Stimulated activated CD4-positive, alpha-beta T cell treated with anti-CD3 and anti-CD28 coated beads, Interleukin-1b, Interleukin-23, amount 100 ng/mL, for 1 hour (primary cell): ENCODE measurements at places on chromosomes 6 and 20.

DNA sequence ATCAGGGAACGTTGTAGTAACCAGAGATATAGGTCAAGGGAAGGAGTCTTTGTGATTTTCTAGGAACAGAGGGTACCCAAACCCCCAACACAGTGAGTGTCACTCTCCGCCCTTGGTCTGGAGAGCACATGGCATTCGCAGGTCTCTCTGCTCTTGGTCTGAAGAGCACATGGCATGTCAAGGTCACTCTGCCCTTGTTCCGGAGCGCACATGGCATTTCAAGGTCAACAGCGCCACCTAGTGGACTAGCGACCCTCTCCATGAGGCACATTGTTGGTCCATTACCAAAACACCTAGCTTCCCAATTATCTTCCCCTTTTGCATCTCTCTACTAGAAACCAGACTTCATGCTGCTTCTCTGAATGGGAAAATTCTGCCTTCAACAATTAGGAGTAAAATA is 260.0 kb downstream of the C6orf118 start:
- no peak for DNase-seq

- DNase-seq: no peak
Measured at GRCh38 chr6:16677458-16677857, 83.8 kb downstream of the ATXN1 start.

DNA sequence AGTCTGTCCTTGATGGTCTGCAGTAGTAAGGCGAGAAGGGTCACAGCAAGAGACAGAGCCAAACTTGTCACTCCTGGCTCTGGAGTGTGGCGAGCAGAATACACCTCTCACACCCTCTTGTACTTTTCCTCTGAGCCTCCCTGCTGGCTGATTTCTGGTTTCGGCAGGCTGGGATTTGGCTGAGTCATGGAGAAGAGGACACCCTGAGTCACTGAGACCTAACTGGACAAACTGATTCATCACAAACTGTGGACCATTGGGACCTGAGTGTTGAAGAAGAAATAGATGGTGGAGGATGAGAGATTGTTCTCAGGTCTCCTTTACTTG is 101.7 kb downstream of the F13A1 start:
- DNase-seq: no peak

DNA sequence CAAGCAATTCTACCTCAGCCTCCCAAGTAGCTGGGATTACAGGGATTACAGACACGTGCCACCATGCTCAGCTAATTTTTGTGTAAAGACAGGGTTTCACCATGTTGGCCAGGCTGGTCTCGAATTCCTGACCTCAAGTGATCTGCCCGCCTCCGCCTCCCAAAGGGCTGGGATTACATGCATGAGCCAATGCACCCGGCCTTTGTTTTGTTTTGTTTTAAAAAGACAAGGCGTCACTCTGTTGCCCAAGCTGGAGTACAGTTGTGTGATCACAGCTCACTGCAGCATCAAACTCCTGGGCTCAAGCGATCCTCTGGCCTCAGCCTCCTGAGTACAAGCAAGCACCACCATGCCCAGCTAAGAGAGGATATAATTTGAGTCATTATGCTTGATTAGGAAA is 5.4 kb downstream of the SERINC3 start:
- DNase-seq: no peak

DNA sequence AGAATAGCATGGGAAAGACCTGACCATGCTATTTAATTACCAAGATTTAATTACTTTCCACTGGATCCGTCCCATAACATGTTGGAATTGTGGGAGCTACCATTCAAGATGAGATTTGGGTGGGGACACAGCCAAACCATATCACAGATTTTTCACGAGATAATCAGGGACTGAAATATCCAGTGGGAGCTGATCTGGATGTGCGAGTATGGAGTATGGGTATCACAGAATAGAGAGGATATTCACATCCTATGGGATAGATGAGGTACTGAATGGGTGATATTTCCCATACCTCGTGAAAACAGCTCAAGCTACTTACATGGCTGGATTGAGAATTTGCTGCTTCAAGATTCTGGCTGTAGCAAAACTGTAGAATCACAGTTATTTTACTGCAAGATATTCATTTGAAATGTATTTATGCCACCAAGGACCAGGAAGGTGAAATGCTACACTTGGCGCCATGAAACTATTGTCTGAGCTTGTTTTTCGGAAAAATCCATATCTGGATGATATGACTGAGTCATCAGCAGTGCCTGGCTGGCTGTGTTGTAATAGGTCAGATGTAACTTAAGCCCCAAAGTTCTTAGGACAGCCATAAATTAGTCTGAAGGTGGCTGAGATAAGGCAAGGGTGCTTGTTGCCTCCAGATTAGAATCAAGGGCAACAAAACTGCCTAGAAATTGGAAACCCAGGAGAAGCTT is 29.8 kb downstream of the KCNS1 start:
- DNase-seq: no peak

DNA sequence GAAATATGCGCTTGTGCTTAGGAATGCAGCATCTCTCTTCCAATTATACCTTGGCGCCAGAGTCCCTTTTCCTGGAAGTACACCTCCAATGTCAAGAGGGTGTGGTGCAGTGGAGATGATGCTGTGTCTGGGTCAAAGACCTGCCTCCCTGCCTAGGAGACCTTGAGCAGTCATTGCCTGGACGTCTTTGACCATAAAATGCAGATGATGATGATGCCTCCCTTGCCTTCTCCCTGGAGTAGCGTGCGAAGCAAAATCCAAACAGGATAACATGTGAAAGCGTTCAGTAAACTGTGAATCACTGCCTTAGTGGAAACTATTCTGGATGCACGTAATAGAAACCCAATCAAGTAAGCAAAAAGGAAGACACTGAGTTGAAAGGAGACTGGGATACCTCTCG is 97.4 kb upstream of the ARMC2 start:
- DNase-seq: no peak

DNA sequence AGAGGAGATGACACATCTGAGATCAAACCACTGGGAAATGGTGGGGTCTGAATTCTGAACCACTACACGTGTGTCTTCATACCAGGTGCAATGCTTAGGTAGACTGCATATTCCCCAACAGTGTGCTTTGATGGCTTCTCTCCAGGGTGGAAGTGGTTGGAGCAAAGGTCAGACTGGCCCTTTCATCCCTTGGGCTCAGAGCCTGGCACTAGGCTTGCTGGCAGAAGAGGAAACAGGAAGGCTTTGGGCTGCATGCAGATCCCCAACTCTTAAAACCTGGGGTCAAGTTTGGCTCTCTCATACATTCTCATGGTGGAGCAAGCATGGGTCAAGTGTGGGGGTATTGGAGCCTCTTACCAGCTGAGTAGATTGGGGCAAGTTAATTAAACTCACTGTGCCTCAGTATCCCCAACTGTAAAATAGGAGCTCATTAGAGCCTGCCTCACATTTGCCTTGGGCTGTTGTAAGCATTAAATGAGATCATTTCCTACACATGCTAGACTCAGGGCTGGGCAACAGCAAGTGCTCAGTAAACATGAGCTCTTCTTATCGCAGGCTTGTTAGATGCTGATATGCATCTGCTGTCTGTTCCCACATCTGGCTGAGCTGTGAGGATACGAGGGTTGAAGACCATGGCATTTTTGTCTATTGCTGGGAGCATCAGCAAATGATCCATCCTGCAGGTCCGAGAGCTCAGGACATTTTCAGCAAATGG is 51.6 kb upstream of the FAM83D start:
- DNase-seq: no peak

DNA sequence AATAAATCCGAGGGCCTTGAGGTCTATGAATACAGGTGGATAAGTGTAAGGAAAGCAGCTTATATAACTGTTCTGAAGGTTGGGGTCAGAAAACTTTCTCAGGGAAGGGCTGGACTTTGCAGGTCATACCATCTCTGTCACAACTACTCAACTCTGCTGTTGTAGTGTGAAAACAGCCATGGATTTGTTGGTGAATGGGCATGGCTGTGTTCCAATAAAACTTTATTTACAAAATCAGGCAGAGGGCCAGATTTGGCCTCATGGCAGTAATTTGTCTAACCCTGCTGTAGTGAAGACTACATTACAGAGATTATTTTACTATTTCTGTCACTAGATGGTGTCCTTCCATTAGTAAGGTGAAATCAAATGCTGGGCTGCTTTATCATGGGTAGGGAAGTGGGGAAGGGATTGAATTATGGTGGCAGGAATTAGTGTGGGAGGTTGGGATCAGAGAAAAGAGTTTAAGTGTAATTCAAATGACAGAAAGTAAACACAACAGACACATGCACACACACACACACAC is 409.6 kb upstream of the CHD6 start:
- DNase-seq: no peak

DNA sequence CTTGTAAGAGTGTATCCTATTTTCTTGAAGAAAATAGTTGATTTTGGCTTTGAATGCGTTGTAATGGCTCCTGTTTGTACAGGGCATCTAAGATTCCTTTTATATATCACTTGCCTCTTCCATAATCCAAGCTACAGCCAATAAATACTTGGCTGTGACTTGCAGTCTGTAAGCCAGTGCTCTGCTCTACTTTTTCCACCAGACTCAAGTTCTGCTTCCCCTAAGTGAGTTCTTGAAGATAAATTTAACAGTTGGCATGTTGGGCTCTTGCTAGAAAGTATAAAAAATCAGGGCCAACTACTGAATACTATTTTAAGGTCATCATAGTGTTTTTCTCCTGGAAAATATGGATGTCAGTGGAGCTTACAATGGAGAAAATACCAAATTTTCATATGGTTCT is 36.5 kb upstream of the SCGN start:
- DNase-seq: no peak

- no peak for DNase-seq
Measured at GRCh38 chr20:59365611-59366285, 65.3 kb downstream of the EDN3 start.

- no peak for DNase-seq
Measured at GRCh38 chr6:16825784-16826183, 64.5 kb upstream of the ATXN1 start.

DNA sequence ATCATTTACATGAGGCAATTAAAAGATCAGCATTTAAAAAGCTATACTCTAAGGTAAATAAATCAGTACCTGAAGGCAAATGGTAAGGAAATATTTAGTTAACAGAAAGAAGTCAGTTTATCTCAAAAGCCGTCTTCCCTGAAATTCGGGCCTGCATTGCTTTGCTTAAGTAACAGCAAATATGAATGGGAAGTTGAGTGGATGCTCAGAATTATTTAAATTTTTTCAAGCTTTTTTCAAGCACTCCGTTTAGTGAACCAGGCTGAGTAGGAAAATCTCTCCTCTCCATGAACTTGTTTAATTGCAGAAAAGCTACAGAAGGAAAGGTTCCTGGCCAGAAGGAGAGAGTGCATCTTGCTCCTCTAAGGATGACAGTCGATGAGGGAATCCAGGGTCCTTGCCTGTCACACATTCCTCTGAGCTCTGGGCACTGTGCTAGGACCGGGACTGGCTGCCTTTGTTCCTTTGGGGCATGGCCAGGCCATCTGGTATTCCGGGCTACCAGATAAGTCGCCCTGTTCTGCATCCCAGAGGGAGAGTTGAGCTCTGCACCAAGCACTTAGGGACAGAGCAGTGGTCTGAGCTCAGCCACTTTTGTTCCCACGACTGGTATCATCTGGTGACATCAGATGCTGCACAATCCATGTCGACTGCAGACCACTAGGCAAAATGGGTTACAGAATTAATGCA is 77.6 kb downstream of the RIN2 start:
- DNase-seq: no peak

DNA sequence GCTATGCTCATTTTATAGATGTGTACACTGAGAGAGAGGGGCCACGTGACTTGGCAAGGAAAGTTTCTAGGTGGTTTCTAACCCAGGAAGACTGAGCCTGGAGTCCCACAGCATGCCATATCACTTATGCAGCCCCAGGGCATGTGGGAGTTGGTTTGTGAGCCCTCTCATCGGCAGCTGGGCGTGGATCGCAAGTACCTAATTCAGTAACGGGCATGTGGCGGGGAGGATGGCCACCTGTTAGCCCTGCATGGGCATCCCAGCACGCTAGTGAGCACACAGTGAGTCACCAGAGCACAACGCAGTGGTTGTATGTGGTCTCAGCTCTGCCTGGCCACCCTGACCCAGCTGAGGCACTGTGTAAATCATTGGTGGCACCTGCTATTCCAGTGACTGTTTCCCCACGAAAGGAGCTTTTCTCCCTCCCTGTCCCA is 88.3 kb downstream of the NINL start:
- no peak for DNase-seq

DNA sequence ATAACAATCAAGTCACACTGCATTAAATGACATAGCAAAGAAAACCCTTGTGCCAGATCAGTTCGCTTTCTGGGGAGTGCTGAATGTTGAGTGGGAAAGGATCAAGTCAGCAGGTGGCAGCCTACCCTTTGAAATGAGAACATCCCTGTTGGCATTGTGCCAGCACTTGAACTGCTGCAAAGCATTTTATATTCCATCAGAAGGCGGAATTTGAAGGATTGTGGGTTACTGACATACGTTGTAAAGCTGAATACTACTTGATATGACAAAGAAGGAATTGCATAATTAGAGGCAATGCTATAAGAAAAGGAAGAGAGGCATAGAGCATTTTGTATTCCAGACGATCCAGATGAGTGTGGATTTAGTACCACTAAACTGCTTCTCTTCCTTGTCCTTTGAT is 26.5 kb downstream of the BCKDHB start:
- DNase-seq: no peak

GRCh38 chr6:119533603-119534279 is 184.2 kb upstream of the MAN1A1 start:
- no peak for DNase-seq

DNA sequence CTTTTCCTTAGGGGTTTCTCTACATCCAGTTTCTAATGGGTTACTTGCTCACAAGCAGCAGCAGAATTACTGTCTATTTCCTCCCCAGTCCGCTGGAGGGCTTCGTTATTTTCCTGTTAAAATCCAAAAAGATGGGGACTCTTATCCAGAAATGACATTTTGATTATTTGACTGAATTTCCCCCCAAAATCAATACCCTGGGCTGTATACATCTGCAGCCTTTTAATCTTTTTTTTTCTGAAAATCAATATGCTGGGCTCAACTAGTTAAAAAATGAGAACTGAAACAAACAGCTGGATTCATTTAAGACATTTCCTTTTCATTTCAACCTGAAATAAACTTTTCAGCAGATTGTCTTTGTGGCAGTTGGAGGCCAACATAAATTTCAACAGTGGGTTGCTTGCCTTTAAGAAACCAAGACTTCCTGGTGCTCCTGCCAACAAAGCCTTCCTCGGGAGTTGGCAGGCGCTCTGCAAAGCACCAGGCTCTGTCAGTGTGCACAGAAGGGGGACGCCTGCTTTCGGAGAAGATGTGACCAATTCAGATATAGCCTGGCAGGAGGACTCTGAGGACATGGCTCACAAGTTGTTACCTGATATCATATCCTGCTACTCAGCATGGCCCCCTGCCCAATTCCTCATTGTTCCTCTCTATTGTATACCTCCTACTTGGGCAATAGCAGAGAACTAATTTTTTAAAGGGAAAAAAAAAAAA is 204.7 kb upstream of the ARG1 start:
- no peak for DNase-seq

- no peak for DNase-seq
Measured at GRCh38 chr6:150001295-150002008, 23.9 kb downstream of the RAET1L start.
